ENCODE measurements at places on chromosomes 6 and 20.

- DNase-seq: no peak
Observed at GRCh38 chr6:129567374-129567773, 142.6 kb downstream of the ARHGAP18 start.

GRCh38 chr6:77337392-77337791 lies 125.9 kb downstream of the HTR1B start:
- DNase-seq: no peak

DNA sequence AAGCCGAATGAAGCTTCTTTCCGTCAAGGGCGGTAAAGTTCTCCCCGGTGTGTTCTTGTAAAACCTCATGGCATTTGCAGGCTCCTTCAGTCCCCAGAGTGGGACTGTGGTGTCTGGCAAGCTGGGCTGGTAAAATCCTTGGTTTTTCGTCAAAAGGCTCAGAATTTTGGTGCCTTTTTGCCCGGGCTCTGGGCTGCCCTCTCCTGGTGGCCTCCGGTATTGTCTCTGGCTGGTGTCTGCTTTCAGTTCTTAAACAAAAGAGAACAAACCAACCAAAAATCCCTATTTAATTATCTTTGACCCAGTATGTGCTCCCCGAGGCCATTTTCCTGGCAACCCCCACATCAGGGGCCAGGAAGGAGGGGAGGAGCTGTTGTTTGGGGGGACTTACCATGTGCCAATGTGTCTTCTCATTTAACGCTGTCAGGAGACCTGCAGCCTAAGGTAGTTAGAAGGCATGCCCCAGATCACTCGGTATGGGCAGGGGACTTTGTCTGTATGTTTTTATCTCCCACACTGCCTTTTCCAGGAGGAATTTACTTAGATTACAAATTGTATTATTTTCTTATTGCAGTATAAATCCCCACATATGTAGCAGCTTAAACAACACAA lies 11.1 kb downstream of the CDH4 start:
- no peak for DNase-seq

- DNase-seq: no peak
Observed at GRCh38 chr6:26312501-26313397, 52.2 kb upstream of the BTN3A2 start.

DNA sequence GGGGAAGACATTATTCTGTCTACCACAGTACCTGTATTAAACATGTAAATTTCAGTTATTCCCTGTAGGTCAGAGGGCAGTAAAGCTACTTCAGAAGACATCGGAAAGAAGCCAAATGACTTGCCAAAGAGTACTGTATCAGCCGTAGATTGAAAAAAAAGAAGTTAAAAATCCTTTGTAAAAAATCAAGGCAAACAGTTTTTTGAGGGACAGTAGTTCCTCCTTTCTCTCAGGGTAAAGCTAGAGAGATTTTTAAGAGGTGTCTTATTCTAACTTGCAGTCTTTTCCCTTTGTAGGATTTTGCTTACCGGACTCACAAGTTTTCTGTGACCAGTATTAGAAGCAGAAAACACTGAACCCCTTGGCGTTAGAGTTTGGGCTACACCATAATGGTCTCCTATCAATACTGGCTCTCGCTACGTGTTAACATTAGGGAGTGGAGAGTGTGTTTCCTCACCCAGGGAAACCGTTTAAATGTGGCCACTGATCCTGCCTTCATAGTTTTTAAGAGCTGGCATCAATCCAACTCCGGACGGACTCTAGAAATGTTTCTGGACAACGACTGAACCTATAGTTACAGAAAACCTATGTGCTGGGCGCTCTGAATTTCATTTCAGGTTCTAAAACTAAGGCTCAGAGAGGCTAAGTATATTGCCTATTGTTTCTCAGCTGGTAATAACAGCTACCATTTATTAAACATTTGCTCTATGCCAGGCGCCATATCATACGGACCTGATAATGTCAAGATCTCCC lies 1.3 kb upstream of the ASXL1 start:
- DNase-seq: no peak
